ENCODE measurements at places on chromosomes 6 and 20.

DNA sequence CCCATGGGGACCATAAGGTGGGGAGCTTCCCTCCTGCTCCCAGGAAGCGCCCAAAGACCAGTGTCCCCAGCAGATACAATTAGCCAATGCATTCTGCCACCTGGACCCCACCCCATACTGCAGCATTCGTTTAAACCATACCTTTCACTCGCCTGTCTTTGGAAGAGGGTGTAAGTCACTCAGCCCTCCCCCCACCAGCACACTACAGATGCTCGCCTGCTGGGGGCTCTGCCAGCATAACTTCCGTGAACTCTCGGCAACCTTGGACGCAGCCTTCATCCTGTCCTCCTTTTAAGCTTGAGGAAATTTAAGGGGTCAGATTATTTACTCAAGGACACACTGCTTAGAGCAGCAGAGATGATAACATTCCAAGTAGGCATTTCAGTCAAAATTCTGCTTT is 94.4 kb upstream of the NAA20 start:
- DNase-seq = no peak

- no peak for DNase-seq
Measured at GRCh38 chr6:16619777-16620176, 141.5 kb downstream of the ATXN1 start.

DNA sequence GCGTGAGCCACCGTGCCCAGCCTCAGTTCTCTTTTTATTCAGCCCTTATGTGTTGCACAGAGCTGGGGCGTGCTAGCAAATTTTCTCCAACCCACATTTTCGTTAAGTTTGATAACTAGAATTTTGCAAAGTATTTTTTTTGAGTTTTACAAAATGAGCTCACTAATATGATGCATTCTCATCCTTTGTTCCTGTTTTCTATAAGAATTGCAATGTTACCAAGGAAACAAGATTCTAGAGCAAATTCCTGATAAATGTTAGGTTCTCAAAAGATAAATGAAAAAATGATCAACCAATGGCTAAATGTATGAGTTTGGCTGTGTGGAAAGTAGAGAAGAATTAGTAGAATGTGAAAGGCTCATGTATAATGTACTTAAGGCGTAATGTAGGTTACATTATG is 529.8 kb downstream of the MAFB start:
- no peak for DNase-seq

DNA sequence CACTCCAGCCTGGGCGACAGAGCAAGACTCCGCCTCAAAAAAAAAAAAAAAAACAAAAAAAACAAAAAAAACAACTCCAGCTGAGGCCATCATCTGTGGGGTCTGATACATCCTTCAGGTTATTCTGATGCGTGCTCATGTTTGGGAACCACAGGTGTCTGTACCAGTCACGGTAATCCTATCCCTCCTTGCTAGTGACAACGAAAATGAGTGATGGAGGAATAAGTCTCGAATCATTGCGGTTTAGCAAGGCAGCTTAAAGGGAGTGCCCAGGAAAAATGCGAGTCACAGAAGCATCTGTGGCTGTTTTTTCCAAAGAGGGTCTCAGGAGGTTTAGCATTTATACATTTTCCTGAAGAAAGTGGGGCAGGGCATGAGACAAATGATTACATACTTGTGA is 48.8 kb downstream of the MCUR1 start:
- DNase-seq = peak; percentile 53

DNA sequence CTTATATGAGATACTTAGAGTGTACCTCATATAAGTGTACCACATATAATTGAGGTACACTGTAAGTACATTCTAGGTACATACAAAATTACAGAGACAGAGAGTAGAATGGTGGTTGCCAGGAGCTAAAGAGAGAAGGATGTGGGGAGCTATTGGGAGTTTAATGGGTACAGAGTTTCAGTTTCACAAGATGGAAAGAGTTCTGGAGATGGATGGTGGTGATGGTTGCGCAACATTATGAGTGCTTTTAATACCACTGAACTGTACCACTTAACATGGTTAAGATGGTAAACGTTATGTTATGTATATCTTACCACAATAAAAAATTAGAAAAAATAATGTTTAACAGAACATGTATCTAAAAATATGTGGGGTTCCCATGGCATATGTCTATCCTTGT is 69.4 kb downstream of the PRND start:
- DNase-seq = no peak

GRCh38 chr20:63124092-63124781 is 91.7 kb downstream of the YTHDF1 start:
- no peak for DNase-seq

- DNase-seq = peak; percentile 60
Measured at GRCh38 chr6:13446381-13446780, 41.0 kb downstream of the GFOD1 start.

GRCh38 chr6:24926192-24926591 is 9.6 kb downstream of the RIPOR2 start:
- DNase-seq = no peak

- no peak for DNase-seq
Measured at GRCh38 chr20:32474967-32475811, 109.9 kb downstream of the NOL4L start.

DNA sequence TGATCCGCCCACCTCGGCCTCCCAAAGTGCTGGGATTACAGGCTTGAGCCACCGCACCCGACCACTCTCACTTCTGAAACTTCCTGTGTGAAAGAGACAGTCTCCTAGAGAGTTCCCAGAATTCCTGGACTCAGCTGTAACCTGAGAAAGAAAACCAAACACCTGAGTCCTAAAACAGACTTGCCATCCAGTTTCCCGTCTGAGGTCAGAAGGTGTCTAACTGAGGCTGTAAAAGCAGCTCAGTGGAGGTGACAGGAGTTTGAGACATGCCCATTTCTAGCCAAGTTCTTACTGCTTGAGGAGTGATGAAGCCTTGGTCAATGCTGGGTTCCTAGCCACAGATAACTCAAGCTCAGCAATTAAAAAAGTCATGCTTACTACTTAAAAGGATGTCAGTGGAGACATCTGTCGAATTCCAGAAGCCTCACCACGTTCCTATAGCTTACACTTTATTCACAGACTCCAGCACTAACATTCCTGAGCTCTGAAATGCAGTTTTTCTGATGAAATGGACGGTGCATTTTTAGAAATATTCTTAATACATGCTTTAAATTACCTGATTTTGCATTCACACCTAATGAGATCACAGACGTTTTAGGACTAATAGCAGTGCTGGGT is 6.1 kb downstream of the UQCC2 start:
- no peak for DNase-seq

DNA sequence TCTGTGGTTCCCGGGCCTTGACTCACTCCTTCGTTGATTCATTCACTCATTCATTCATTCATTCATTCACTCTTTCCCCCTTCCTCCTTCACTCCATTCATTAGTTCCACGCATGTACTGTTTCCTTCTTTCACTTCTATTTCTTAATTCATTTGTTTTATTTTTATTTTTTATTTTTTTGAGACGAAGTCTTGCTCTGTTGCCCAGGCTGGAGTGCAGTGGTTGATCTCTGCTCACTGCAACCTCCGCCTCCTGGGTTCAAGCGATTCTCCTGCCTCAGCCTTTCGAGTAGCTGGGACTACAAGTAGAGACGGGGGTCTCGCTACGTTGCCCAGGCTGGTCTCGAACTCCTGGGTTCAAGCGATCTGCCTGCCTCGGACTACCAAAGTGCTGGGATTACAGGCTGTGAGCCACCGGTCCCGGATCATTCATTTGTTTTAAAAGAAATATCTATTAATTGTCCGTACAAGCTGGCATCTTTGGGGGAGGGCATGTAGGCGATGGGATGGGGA is 427 bp upstream of the NFKBIE start:
- no peak for DNase-seq

GRCh38 chr20:43389839-43390626 is 67.7 kb upstream of the SRSF6 start:
- peak; percentile 23 for DNase-seq

- DNase-seq = no peak
Measured at GRCh38 chr6:100593522-100593921, 128.8 kb upstream of the SIM1 start.

GRCh38 chr20:50191544-50192363 is 1.1 kb downstream of the CEBPB start:
- DNase-seq = peak; percentile 52

DNA sequence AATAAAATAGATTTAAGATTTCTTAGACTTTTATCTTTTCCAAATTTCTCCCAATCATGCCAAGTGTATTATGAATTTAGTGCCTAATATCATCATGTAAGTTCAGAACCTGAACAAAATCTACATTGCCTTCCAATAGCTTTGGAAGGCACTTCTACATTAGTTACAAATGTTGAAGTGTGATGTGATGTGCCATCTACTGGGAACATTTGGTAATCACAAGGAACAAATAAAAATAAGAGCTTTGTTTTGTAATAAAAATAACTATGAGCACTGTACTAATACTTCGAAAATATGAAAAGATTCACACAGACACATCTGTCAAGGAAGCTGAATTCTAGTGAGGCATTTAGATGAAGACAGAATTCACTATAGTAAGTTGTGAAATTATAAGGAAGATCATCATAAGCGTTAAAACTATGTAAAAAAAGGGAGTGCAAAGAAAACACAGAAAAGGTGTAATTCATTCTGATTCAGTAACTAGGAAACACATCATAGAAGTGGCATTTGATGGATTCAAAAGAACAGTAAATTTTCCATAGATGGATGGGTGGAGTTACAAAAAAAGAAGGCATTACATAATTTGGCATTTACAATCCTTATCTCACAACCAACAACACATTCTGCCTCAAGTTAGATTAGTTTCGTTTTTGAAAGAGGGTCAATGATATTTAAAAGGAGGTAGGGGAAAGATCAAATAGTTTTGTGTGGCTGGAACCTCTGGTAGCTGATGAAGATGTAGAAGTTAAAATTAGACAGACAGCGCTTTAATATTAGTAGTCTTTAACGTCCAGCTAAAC is 161.0 kb downstream of the ASCC3 start:
- no peak for DNase-seq

DNA sequence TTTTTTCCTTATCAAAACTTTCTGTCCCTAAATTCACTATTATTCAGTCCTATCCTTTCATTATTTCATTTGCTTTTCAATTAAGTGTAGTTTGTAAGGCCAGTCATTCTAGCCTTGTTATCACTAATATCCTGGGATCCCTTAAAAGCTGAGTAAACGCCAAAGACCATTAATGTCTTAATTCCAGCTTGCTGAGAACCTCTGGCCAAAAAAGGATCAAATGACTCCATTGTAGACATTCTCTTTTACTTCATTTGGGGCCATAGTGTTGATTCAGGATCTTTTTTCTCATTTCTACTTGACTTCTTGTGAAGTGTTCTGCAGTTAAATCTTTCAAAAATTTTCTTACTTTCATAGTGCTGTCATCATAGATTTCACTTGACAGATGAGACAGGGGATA is 379.7 kb downstream of the LAMA2 start:
- no peak for DNase-seq

DNA sequence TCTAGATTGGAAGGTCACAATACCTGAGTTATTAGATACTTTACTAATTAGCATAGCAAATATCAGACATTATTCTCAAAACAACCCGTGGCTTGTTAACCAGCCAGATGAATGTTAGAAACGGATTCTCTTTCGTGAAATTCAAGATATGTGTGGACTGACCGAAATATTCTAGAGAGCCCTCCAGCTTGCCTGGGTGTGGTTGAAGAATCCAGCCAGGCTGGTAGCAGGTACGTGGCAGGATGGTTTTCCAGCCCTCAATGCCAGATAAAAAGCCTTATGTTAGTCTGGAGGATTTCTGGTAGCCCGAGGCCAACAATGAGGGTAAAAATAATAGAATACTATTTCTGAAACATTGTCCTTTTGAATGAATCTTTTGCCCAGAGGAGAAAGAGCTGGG is 19.3 kb downstream of the ECT2L start:
- no peak for DNase-seq

DNA sequence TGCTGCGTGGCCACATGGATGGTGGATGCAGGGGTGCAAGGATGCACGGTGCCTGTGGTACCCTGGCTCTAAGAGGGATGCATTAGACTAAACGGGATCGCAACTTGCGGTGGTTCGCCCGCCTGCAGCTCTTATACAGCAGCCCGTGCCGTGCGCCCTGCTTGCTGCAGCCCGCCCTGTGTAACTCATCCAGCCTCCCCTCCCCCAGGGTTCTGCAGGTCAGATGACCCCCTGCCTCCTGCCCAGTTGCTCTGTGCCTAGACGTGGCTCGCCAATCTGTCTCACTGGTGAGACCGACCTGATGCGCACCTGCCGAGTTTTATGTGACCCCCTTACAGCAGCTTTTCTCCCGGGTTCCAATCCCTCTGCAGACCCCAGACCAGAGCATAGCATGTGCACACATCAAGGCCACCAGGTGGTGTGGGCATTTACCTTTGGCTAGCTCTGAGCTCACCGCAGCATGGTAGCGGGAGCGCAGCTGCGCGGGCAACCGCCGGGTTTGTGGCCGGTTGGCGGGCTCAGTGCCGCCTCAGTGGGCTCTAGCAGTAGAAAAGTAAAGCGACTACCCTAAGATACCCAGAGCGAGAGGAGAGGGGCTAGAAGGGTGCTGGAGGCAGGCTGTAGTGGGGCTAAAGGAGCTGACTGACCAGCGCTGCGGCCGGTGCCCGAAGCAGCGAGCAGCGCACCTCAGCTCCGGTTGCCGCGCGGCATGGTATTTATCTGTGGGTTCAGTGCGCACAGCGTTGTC is 693 bp upstream of the GNAS-AS1 start:
- DNase-seq = no peak

GRCh38 chr6:54232703-54233102 is 75.5 kb upstream of the TINAG start:
- DNase-seq = no peak

DNA sequence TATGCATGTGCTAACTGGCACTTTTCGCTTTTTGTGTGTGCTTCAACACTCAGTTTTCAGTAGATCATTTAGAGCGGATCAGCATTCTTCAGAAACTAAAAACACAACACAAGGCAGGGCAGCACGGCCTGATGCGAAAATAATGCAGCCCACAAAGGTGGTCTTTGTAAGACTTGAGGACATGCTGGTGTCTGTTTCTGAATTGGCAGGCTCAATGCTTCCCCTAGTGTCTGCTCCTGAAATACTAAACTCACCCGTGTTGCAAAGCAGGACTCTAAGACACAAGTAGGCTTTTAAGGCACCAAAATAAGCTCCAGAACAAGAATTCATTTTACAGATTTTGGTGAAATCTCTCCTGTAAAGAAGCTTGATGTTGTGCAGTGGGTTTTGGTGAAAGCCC is 676.5 kb downstream of the TENT5A start:
- DNase-seq = peak; percentile 0

GRCh38 chr6:136532030-136532429 is 18.2 kb downstream of the MAP7 start:
- no peak for DNase-seq

DNA sequence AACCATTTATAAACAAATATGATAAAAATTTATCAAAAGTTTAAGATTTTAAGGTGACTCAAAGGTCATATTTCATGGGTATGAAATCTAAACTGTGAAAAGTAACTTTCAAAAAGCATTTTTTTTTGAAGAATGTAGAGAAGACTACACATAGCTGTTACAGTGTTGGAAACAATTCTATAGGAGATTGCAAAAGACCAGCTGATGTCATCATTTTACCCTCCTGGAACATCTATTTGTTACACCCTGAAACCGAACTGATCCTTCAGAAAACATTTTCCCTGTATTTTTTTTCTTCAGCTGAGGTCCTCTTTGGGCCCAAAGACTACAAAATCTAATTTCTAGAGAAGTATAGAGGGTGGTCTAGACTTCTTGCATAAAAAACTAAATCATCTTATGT is 297.5 kb upstream of the FERMT1 start:
- no peak for DNase-seq
